T-helper 2 cell treated with Interferon-gamma antibody and Interleukin-4, amounts not matched to agents 5 μg/mL and 100 μg/mL, for 36 hours (primary cell): ENCODE measurements at places on chromosomes 5 and 9.

DNA sequence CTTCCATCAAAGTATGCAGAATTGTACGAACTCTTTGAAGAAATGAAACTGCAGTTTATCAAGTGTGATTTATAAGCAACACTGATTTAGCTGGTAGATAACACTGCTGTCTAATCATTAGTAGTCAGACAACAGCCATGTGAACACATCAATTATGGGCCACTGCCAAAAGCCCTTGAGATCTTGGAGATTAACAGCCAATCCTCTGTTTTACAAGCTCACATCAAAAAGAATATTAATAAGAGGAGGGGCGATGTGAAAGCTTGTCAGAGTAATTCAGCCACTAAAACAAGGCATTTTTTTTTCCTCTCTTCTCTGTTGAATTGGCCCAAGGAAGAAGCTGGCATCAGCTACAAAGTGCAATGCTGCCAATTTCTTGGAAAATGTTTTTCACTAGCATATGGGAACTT is 28.1 kb downstream of the ZNF608 start:
- DNase-seq, result no peak

- no peak for DNase-seq
Observed at GRCh38 chr5:18800293-18801025, 1166.2 kb downstream of the TAF11L14 start.

DNA sequence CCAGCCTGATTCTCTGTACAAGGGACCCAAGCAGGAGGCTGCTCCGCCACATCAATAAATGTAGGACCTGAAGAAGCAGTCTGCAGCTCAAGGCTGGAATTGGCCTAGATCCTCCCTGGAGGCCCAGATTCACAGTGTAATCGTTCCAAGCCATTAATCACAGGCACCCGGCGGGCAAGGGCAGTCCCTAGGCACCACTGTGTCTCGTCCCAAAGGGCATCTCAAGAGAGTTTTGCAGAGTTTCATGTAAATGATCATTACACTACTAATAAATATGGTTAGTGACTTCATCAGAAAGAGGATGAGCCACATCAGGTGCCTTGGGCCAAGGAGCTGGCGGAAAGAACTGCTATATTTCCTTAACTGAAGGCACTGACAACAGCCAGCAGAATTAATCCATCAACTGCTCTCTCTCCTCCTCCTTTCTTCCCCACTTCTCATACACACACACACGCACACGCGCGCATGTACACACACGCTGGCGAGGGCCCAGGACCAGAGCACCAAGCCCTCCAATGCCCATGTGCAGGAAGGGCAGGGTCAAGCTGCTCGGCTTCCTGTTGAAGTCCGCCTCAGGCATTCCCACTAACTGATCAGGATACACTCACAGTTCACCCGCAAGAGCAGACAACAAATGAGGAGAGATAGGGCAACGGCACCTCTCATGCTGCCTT is 33.9 kb downstream of the GNAQ start:
- DNase-seq, result no peak

- DNase-seq, result no peak
Observed at GRCh38 chr9:136604823-136605525, 57.7 kb upstream of the EGFL7 start.

- DNase-seq, result no peak
Observed at GRCh38 chr5:90558344-90559192, at the start of gene ADGRV1. ADGRV1 (plus strand) TSS chr5:90558797; CDS start chr5:90558896, 99 bp downstream.

DNA sequence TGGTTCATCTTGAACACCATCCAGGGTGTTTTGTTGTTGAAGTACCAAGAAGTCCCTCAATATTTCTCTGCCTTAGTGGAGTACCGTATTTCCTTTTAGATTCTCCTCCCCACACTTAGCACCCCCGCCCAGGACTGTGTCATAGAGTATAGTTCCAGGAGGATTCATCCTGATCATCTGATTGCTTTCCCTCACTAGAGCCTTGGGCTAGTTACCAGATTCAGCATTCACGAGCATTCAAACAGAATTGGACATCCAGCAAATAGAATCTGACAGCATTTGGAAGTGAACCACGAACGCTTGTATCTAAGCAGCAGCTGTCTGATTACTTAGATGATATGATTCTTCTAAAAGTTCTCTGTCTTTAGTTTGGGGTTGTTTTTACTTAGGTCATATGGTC is 248.1 kb upstream of the TAS2R1 start:
- no peak for DNase-seq
